CD4-positive, alpha-beta T cell (primary cell): ENCODE measurements at places on chromosomes 4 and X. TPM values are rescaled to one million over a fixed set of nuclear protein-coding genes. Genes with fewer than 3 reads are reported as not detected.

Gene FGG
- not detected for total RNA-seq

Gene PNMA6A
- 0.25 TPM for total RNA-seq

Gene SERTM2
- total RNA-seq = not detected

Gene PPP2R3B
- 12.1 TPM for total RNA-seq

Gene TENM3
- not detected for total RNA-seq

Gene GSX2
- total RNA-seq = not detected

DNA sequence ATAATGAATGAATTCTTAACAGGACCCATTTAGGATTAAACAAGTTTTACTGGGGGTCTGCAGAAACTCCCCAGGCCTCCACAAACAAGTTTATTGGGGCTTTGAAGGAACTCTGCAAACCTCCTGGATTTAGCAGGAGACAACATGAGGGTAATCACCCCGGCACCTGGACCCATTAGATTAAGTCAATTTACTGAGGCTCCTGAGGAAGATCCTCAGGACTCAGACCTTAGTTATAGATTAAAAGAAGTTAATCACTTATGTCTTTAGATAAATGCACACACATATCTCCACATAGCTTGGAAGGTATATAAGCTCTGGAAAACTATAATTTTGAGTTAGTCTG, 29.4 kb downstream of the XG start:
- DNase-seq = no peak

DNA sequence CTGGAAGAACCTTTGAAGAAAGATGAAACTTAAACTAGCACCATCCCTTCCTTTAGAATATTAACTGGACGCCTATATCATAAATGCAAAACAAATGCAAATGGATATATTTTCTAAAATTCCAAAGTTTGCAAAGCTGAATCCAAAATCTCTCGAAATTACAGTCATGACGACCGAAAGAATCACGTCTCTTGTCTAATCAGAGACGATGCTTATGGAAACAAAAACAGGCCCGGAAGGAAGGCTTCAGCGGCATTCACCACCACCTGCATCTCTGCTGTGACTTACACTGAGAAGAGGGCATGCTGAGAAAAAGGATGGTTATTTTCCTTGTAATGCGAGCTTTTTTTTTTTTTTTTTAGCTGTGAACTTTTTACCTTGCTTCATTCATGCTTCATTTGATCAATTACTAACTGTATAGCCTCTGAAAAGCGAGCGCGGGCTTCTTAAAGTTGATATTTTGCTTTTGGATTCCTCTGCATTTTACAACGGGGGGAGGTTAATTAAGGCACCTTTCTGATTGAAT, 209.3 kb downstream of the SOWAHB start:
- DNase-seq = no peak

GRCh38 chrX:100635989-100636320, 651 bp downstream of the TSPAN6 start:
- no peak for DNase-seq

- no peak for DNase-seq
Measured at GRCh38 chr4:147355847-147356246, 125.0 kb upstream of the EDNRA start.

- no peak for DNase-seq
Measured at GRCh38 chr4:153022241-153022715, 86.2 kb downstream of the FHDC1 start.

- no peak for DNase-seq
Measured at GRCh38 chr4:155962767-155963166, 9.1 kb upstream of the CTSO start.

DNA sequence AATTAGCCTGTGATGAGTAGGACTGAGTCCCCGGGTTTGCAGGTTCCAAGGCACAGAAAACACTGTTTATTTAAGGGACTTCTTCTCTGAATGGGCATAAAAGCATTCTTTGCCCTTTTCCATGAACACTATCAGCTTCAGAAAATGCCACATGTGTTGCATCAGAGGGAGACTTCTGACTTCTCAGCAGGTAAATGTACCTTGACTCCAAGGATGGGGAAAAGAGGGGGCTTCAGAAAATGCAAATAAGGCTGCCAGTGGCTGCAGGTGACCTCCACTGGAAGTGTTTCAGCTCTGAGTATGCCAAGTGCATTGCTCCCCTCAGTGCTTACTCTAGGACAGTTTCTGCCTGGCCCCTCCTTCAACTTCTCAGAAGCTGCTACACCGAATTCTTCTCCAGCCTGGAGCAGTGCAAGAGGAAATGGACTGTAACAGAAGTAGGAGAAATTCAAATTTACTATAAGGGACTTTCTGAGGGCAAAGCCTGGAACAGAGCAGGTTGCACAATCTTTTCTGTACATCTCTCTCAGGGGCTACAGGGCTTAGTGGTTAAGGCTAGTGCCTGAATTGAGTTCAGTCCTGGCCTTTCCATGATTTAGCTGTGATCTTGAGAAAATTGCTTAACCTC, 233.2 kb downstream of the PTTG2 start:
- DNase-seq = no peak

GRCh38 chrX:107729558-107730297, 45.9 kb downstream of the TSC22D3 start:
- DNase-seq = no peak

DNA sequence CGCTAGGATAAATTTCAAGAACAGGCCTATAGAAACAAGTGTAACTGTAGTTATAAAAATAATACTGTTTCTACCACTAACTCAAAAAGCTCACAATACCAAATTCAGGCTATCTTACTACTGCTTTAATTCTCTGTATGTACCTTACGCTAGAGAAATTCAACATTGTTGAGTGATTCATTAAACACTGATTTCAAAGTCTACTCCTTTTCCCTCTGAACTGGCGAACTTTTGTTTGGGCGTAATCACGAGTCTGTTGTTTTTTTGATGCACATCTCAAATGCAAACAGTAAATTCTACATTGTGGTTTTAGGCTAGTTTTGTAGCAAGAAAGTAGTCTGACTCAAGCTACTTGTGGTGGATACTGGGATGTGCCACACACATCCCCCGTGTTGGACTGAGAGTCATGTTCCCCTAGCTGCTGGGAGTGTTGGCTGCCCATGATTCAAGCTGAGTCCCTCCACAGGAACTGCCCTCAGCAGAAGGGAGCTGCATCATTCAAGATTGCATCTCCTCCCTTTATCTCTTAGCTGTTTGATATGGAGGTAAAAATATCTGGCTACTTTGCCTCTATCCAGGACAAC, 406.1 kb downstream of the RAPGEF2 start:
- no peak for DNase-seq

DNA sequence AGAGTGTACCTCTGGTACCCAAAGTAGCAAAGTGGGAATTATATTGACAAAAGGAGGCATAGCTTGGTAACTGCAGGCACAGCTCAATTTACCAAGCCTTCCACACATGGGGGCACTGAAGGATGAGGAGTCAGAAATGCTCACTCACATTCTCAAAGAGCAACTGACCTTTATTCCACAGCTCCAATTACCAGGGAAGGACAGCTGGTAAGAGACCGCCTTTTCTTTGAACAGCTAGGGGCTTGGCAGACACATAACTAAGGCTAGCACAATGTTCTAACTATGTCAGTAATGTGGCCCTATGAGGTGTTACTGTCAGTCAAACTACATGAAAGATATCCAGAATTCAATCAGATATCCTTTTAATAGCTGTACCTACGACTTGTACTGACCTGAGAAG, 20.5 kb upstream of the STS start:
- DNase-seq = no peak

- no peak for DNase-seq
Measured at GRCh38 chr4:127888559-127888958, 7.9 kb downstream of the PLK4 start.

DNA sequence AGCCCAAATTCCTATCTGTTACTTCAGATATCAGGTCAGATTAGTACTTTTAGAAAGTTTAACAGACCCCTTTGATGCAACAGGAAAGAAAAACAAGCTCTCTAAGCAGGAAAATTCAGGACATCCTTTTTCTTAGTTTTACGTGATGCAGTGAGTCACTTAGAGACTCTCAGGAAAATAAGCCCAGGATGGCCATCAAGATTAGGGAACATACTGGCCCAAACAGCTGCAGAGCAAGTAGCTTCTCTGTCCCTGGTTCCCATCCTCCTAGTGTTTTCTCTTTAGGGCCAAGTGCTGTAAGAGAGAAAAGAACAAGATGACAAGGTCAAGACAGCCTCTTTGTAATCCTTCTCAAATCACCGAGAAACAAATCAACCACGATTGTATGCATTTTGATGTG, 219.1 kb downstream of the ZNF674 start:
- no peak for DNase-seq

DNA sequence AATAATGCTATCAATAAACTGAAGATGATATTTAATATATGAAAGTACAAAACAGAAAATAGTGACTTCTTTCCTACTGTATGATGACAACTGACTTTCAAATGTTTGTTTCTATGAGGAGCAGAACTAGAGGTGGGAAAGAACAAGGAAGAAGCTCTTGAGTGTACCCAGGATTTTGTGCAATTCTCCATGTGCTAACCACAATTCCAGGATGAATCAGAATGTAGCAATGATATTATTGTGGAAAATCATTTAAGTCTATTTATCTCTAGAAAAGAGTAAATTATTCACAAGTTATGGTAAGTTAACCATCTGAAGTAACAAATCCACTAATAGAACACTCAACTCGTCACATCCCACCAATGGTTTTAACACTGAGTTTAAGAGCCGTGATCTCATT, 324.1 kb upstream of the EMCN start:
- no peak for DNase-seq

DNA sequence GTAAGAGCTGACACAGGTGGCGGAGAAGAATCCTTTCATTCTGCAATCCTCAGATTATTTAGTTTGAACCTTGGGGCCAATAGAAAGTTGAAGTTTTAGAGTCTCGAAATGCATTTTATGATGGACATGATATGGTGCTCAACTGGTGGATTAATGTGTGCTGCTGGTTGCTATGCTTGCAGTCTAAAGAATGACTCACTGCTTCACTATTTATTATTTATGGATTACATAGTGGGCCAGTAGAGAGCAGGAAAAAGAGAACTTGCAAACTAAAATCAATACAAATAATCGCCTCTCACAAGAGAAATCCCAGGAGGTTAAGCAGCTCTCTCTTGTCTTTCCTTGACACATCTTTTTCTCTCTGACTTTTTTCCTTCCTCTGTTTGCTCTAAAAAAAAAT, 2326.8 kb upstream of the AGA start:
- no peak for DNase-seq

DNA sequence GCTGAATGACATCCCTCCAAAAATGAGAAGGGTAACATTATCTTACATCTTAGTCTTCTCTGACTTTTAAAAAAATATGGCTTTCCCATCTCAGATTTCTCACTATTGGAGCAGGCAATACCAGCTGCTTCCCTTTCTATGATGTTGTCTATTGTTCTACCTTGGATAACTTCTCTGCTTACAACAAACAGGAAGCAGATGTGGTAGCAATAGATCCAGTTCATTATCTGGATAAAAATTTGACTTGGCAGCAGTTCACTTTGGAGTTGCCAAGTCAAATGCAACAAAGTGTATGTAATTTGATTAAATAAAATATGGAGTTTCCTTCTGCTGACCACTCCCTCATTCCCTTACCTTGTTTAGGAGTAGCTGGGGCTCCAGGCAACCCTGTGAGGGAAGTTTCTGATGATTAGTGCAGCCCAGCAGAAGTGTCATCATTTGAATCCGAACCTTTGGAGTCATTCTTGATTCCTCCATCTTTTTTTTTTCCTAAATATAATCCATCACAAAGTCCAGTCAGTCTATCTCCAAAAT, 72.0 kb upstream of the GPRIN3 start:
- DNase-seq = no peak

- no peak for DNase-seq
Measured at GRCh38 chr4:172134521-172134920, 321.3 kb downstream of the GALNTL6 start.
